ENCODE measurements at places on chromosomes 2 and 18. TPM values are rescaled to one million over a fixed set of nuclear protein-coding genes. Genes with fewer than 3 reads are reported as not detected.

Gene ANKRD23
- 5.1 TPM for total RNA-seq

Gene LHCGR
- not detected for total RNA-seq

Gene TUBA4B
- total RNA-seq: not detected

Gene PLEK
- 0.89 TPM for total RNA-seq

Gene WDR35
- 7.4 TPM for total RNA-seq

Gene PPP4R1
- 32.2 TPM for total RNA-seq

Gene GRHL1
- 0.53 TPM for total RNA-seq

Gene FSHR
- total RNA-seq: not detected

Gene UBXN2A
- total RNA-seq: 10.5 TPM

Gene IL36B
- total RNA-seq: not detected

Gene CXCR1
- not detected for total RNA-seq

Gene TMEM18
- 27.0 TPM for total RNA-seq

Gene HOXD4
- not detected for total RNA-seq

Gene SP5
- not detected for total RNA-seq

Measured in activated CD4-positive, alpha-beta T cell treated with anti-CD3 and anti-CD28 coated beads for 36 hours (primary cell).